Activated CD4-positive, alpha-beta T cell treated with anti-CD3 and anti-CD28 coated beads, Interleukin-2, amount 50 U/mL, for 1 hour (primary cell): ENCODE measurements at places on chromosomes 7 and 10.

DNA sequence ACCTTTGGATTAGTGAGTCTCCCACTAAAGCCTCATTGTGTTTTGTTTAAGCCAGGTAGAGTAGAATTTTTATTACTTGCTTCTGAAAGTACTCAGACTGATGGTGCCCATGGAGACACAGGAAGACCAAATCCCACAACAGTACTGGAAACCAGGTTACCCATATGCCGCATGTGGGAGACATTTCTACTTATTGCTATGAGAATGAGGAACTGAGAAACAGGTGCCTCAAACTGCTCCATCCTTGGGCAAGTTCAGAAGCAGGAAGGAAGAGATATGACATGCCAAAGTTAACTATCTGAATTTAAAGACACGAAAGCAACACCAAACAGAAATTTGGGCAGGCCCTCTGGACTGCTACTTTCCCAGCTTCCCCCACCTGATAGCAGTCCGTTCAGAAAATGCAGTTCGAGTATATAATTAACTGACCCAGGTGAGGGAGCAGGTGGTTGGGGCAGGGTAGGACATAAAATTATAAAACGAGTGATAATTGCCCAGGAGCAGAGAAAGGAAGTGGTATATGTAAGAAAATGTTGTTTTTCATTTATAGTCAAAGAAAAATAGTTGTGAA, 382.3 kb upstream of the MTPN start:
- no peak for DNase-seq

DNA sequence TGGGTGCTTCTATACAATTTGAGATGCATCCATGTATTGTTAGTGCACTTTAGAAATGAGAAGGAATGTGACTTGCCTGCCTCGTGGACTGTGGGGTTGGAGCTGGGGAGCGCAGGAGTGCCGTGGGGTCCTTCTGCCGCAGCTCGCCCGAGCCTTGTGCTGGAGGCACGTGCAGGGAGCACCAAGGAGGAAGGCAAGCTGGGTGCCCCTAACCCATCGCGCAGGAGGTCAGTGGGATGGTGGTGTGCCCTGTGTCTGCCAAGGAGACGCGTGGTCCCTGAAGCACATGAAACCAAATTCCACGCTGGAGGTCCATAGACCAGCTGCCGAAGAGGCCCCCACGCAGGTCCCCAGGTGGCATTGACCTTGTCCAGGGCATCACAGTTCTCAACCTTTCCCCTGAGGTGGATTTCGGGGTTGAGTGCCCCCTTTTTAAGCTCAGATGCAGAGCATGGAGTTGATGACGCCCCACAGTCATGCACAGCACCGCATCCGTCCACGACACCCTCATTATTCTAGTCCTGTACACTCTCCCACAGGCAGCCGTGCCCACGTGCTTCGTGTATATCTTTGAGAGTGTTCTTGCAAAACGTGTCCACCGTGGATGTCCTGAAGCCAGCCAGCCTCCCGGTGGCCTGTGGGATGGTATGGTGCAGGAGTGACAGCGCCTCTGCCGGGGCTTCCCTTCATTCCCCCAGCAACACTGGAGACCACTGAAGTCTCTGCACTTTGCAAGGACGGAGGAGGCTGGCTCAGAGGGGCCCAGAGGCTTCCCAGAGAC, 35.5 kb downstream of the FKBP6 start:
- no peak for DNase-seq

DNA sequence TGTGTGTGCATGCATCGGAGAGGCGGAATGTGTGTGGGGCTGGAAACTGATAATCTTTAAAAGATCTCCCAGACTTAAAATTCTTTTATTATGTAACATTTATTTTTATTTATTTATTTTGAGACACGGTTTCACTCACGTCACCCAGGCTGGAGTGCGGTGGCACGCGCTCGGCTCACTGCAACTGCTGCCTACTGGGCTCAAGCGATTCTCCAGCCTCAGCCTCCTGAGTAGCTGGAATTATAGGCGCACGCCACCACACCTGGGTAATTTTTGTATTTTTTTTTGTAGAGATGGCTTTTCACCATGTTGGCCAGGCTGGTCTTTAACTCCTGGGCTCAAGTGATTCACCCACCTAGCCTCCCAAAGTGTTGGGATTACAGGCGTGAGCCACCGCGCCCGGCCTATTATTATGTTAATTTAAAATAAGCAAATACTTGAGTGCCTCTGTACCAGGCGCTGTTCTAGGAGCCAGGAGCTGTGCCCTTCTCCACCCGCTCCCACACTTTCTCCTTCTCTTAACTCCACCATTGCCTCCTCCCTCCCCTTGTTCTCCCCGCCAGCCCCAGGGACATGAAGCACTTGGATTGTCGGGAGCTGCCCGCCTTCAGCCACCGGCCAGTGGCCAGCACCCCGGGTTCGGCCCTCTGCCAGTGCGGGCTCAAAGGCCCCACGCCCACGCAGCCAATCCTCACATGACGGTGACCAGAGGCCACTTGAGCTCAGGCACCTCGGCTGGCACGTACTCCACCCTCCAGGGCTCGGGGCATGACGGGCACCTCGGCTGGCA, 163.6 kb downstream of the DNAJB6 start:
- DNase-seq, result no peak

GRCh38 chr7:34309116-34309515, 348.9 kb upstream of the NPSR1 start:
- DNase-seq, result no peak

GRCh38 chr7:87369216-87369615, 23.8 kb downstream of the CROT start:
- peak; percentile 19 for DNase-seq

DNA sequence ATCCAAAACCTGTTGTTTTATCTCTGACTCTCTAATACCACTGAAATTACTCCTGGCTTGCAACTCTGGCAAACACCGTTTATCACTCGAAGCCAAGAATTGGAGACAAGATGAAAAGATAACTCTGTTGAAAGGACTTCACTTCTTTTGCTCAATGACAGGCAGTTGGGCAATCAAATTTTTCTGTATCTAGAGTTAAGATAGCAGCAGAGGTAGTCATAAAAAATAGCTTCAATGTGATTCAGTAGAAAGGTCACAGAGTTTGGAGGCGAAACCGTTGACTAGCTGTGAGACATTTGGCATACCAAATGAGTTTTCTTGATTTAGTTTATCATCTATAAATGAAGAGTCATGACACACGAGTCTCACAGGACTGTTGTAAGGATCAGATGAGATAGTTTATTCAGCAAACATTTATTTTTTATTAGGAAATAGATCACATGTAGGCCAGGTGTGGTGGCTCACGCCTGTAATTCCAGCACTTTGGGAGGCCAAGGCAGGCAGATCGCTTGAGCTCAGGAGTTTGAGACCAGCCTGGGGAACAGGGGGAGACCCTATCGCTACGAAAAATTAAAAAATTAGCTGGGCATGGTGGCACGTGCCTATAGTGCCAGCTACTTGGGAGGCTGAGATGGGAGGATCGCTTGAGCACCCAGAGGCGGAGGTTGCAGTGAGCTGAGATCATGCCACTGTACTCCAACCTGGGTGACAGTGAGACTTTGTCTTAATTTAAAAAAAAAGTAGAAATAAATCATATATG, 23.6 kb downstream of the AKR1B1 start:
- DNase-seq, result no peak

DNA sequence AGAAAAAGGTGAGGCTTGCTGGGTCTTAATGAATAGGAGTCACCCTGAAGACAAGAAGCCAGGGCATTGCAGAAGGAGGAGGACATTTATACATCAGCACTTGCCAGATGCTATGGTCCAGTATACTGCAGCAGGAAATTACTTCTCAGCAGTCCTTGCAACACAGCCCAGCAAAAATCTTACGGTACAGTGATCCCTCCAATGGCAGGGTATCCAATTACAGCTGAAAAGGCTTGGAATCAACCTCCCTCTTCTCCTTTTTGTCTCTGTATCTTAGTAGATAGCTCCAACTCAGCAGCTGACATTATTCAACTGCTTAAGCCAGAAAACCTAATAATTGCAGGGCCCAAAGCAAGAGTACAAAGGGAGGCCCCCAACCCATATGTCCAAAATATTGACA, 128.3 kb upstream of the COBL start:
- no peak for DNase-seq

GRCh38 chr7:158134824-158135223, 452.8 kb downstream of the PTPRN2 start:
- DNase-seq, result no peak

DNA sequence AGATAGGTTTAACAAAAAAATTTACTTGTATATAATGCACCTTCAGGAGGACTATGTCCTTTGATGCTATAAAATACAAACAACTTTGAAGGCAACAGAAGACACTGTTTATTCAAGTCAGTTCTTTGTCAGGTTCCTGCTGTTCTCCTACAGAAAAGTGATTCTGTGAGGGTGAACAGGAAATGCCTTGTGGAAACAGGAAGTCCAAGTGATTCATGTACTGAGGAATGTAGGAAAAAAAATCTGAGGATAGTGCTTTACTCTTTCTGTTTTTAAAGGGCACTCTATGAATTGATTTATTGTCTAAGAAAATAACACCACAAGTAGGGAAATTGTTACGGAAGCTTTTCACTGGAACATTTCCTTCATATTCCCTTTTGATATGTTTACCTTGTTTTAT, 171.9 kb downstream of the HDAC9 start:
- no peak for DNase-seq

DNA sequence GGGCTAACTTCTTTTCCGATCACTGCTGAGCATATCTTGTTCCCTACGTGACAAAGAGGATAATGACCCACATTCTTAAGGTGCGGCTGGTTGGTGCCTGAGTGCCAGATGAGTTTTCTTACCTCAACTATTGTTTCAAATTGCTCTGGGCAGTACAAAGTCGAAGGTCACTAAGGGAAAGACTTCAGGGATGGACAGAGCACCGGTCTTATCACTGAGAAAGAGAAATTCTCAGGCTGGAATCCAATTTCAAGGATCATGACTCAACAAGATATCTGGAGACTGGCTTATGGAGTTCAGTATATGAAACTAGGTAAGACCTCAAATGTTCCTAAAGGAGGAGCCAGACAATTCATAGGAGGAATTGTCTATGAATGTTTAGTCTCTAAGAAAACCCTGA, 780.3 kb downstream of the SUGCT start:
- DNase-seq, result no peak

DNA sequence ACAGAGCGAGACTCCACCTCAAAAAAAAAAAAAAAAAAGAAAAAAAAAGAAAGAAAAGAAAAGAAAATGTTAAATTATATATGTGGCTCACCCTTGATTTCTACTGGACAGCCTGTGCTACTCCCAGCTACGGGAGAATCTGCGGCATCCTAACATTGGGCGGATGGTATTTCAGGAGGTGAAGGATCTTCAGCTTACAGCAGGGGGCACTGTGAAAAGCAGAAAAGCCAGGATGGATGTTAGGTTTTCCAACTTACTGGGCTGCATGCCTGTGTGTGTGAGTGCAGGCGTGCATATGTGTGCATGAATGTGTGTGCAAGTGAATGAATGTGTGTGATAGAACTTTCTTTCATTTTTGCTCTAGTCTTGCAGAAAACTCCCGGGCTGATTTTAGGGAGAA, 1066.5 kb downstream of the TYW1 start:
- no peak for DNase-seq

DNA sequence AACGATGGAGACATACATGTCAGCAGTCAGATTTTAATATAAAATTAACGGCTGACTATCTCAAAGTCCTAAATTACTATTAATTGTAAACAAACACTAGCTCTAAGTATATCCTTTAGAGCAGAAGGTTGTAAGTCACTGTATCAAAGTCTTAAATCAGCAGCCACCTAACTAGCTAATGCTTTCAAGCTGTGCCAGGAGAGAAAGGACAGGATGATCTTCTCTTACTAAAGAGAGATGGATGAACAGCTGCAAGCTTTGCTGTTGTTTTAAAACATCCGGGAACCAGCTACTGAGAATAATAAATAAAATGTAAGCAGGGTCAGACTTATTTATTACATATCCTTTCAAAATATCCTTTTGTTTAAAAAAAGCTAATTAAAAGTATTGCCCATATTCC, 24.0 kb upstream of the ABLIM1 start:
- DNase-seq, result no peak

DNA sequence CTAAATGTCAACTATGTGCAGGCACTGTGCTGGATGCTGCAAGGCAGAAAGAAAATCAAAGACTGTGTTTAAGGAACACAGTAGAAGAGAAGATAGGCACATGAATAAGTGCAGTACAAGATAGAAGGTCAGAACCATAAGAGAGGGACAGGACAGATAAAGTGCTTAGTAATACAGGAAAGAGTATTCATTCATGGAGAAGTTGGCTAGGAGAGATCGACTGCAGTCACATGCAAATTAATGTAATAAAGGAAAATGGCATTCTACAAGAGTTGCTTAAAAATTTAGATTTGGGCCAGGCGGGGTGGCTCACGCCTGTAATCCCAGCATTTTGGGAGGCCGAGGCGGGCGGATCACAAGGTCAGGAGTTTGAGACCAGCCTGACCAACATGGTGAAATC, 24.8 kb downstream of the KIF5B start:
- DNase-seq, result no peak

GRCh38 chr7:149495785-149496641, 1.6 kb downstream of the ZNF746 start:
- no peak for DNase-seq

DNA sequence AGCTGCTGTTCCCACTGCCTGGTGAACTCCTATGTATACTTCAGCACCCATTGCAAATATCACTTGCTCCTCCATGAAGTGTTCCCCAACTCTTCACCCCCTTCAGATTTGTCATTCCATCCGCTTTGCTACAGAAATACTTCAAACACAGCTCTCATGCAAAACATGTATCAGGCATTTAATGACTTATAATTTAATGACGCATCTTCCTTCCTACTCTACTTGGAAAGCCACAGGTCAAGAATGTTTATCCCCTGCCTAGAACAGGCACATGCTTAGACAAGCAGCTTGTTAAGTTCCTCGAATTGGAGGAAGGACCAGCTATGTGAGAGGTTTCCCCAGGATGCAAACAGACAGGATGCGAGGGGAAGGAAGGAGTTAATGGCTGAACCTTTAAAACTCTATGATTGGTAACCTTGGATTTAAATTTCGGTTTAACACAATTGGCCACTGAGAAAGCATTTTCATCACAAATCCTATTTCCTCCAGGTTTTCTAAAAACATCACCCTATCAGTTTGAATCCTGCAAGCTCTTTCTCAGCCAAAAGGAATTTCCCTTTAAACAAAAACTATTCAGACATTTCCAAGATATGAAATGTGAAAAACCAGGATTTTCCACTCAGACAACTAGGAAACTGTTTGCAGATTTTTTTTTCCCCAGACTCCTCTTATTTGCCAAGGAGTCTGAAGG, 11.5 kb downstream of the CREB3L2 start:
- no peak for DNase-seq
